ENCODE measurements at places on chromosomes 16 and 17.

DNA sequence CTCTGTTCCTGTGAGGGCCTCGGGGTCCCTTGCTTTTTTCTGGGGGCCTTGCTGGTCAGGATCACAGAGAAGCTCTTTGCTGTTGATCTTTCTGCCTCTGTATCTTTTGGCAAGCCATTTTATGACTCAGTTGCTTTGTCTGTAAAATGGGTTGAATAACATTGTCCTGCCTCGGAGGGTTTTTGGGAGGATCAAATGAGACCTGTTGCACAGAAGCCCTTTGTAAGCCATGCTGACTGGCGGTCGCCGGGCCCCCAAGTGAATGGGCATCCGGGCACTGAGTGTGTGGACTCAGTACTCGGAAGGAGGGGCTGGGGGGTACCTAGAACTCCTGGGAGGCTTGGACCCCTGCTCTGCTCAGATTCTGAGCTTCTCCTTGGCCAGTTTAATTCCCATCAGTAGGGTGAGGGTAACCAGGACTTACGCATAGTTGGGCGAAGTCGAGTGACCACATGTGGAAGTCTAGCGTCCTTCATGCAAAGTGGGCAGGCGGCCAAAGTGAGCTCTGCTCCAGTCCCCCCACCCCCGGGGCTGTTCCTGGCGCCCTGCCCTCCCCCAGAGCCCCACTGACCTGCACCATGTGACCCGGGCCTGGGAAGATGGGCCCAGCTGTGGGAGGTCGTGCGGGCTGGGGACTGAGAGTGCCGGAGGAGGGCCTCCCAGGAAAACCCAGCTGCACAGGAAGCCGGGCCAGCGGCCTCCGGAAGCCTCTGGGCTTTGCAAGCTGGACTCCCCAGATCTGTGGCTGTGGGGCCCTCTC lies 284.0 kb downstream of the SEC14L1 start:
- DNase-seq: peak; percentile 95

DNA sequence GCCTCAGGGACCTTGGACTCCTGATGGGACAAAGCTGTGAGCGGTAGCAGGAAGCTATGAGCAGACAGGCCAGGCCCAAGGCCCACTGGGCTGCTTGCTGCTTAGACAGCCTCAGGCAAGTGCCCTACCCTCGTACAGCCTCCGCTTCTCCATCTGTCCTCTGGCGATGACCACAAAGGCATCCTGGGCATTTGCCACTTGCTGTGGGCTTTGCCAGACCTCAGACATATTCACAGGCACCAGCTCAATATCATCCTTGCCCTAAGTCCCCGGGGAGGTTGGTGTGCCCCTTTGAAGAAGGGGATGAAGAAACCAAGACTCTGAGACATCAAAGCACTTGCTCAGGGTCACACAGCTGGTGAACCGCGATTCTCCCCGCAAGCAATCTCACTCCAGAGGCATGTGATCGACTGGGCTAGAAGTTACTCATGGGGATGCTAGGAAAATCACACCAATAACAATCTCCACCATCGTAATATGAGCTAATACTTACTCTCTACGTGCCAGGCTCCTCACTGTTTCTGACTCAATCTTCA lies 21.7 kb downstream of the PPL start:
- DNase-seq: no peak

DNA sequence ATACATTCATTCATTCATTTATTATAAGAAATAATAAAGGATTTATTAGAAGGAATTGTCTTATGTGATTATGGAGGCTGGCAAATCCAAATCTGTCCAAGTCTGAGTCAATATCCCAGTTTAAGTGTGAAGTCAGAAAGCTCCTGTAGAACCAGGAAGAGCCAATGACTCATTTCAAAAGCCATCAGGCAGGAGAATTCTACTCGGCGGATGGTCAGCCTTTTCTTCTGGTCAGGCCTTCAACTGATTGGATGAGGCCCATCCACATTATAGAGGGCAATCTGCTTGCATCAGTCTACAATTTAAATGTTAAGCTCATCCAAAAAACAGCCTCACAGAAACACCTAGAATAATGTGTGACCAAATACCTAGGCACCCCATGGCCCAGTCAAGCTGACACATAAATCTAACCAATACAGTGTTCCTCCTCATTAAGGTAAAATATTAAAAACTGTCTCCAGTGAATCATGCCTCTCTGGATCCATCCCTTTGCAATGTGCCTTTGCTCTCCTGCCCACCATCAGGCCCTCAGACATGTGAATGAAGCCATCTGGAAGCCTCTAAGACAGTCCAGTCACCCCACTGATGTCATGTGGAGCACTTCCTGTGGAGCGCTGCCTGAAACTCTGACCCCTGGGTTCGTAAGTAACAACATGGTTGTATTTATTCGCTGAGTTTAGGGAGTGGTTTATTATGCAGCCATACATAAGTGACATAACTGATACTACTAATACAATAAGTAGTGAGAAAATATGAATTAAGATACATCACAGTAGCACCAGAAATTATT lies 69.2 kb upstream of the WSB1 start:
- DNase-seq: no peak

DNA sequence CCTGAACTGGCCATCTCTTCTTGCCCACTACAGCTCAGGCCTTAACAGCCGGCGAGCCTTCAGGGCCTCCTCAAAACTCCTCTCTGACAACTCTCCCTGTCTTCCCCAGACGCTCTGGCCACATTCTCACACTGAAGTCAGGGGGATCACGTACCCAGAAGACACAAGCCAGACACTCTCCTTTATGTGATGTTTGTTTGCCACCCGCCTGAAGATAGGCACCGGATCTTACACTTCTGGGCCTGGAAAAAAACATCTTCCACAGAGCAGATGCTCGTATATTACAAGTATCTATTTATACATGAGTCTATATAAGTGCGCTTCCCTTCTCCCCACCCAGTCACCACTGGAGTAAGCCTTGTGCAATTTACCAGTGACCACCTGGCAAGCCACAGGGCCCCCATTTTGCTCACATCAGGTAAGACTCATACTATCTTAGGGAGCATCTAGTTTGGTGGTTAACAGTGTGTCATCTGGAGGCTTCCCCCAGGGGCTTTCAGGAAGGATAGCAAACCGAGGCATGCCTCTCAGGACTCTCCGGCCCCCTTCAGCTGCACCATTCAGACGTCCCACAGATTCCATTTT lies 349.4 kb downstream of the SOX9 start:
- DNase-seq: no peak

- DNase-seq: no peak
Measured at GRCh38 chr16:14172200-14172809, 101.2 kb downstream of the MRTFB start.
